ENCODE measurements at places on chromosomes 1 and 21.
A peak's percentile ranks its signal among the peaks of the same experiment; 100 is the strongest.

GRCh38 chr1:100107696-100108095, 25.0 kb downstream of the SASS6 start:
- DNase-seq, result no peak

DNA sequence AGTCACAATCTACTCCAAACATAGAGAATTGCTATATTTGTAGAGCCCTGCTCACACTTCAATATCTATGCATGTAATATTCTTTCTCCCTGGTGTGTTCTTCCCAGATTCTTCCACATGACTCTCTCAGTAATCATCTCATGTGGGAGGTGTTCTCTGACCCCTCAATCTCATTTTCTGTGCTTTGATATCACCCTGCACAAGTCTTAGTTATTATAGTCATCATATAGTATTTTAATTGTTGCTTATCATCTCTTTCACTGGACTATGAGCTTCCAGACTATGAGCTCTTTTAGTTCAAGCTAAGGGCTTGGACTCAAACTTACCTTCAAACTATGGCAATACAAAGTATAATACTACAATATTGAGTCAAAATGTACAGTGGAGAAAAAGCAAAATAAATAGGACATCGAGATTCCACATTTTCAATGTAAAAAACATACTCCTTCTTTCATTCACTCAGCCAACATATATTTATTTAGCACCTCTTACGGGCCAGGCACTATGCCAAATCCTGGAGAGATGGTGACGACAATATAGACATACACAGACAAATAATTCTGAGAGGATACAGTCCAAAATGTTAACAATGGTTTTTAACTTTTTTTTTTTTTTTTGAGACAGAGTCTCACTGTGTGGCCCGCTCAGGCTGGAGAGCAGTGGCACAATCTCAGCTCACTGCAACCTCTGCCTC, 12.7 kb downstream of the TESK2 start:
- DNase-seq, result no peak

GRCh38 chr1:88394958-88395357, 289.1 kb upstream of the PKN2 start:
- DNase-seq, result peak; percentile 20

GRCh38 chr1:236353813-236354212, 40.3 kb upstream of the EDARADD start:
- DNase-seq, result peak; percentile 25

- DNase-seq, result peak; percentile 22
Observed at GRCh38 chr1:40450495-40451237, 390 bp downstream of the ZFP69B start.

GRCh38 chr21:42637267-42638041, 16.0 kb upstream of the PDE9A start:
- no peak for DNase-seq

- DNase-seq, result no peak
Observed at GRCh38 chr1:86140281-86140880, 16.2 kb downstream of the COL24A1 start.

GRCh38 chr1:18182398-18183160, 75.0 kb downstream of the IGSF21 start:
- no peak for DNase-seq

GRCh38 chr1:109814993-109815786, 51.5 kb upstream of the EPS8L3 start:
- DNase-seq, result no peak

GRCh38 chr1:204094313-204094729, 21.4 kb downstream of the SOX13 start:
- DNase-seq, result peak; percentile 86

- DNase-seq, result no peak
Observed at GRCh38 chr1:26364956-26365355, 7.6 kb downstream of the ZNF683 start.

DNA sequence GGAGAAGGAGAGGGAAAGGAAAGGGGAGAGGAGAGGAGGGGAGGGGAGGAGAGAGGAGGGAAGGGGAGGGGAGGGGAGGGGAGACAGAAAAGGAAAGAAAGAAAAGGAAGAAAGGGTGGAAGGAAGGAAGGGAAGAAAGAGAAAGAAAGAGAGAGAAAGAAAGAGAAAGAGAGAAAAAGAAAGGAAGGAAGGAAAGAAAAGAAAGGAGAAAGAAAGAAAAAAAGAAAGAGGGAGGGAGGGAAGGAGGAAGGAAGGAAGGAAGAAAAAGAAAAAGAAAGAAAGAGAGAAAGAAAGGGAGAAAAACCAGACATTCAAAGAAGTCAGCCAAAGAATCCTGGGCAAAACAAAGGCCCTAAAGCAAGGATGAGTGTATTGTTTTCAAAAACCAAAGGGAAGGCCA, 125.7 kb upstream of the SPATA6 start:
- no peak for DNase-seq

GRCh38 chr1:171780583-171781175, 781 bp upstream of the METTL13 start:
- no peak for DNase-seq

DNA sequence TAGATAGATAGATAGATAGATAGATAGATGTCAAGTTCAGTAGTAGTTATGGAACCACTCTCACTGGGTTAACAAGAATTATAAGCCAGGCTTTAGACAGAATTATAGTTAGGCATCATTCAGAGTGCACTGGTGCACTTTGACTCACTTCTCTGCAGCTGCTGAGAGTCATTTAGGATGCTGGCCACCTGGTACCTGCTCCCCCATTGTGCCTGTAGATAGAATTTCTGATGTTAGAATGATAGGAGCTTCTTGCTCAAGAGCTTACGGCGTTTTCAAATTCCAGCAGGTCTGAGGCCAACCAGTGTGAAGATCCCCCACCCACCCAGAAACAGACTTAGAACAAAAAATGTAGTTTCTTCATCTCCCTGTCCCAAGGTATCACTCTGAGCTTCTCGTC, 107.8 kb upstream of the HMCN1 start:
- no peak for DNase-seq

DNA sequence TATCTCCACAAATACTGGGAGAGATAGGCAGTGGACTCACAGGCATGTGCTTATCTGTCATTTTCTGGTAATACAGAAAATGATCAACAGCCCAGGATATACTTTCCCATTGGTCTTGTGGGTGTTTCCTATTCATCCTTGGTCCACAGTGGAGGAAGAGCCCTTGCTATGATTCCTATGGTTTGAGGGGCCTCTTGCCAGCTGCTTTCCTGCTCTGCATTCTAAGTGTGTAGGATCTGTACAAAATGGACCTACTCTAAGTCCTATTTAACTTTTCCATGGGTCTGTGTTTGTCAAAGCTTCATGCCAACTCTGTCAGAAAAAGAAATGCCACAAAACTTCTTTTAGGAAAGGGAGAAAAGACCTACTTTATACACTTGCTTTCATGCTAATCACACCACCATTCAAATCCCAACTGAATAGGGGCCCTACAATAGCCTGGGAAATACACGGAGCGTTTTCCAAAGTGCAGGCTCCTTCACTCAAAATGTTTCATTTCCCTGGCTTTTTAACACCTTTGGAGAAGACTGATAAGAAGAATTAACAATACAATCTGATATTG, 16.4 kb downstream of the PLPP3 start:
- DNase-seq, result no peak

DNA sequence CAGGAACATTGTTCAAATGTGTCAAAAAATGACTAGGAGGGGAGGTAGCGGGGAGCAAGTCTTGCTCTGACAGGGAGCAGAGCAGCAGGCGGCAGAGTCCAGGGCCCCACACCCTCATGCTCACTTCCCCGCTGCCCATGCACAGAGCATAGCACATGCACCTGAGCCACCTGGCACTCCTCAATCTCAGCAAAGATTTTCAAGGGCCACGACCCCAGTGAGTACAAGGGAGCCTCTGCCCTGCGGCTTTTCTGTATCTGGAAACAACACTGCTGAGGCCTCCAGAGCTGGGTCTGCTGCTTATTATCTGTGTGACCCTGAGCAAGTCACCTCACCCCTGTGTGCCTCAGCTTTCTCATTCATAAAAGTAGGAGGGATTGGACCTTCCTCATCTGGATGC, 1.1 kb upstream of the GJB3 start:
- no peak for DNase-seq

DNA sequence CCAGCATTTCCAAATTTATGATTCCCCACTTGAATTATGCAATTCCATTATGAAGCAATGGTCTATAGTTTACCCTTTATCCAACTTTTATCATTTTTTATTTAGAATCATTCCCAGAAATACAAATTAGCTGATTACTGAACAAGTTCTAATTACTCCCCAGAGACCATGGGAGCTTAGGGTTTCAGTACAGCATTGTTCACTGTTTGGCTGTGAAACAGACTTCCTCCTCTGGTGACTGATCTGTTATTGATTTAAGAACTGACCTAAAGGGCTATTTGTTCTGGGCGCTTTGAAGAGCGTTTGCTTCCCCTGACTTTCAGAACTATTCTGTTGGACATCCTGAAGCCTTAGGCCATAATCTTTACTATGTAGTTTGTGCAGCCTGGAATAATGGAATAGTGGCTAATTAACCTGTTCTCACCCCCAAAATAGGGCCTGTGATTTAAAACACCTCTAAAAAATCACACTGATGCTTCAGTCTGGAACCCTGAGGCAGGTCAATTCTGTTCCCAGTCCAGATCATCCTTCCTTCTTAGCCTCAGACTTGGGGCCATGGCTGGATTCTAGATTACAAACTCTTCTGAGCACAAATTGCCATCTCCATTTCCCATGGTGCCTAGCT, 58.7 kb downstream of the ALG14 start:
- DNase-seq, result no peak

GRCh38 chr1:98813738-98814309, 152.3 kb downstream of the SNX7 start:
- DNase-seq, result no peak

DNA sequence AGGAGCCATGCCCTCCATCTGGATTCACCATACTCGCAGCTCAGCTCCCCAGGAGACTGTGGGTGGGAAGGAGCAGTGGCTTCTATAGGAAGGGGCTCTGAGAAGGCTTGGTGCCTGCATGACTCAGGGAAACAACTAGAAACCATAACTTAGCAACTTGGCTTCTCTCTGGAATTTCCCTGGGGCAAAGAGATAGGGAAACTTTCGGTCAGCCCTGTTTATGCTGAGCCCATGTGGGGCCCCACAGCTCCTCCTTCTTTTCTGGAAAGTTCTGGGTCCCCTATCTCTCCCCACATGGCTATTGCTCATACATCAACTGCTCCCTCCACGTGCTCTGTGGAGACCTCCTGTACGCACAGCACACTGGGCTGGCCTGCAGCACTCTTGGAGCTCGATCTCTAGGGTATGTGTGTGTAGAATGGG, 39.3 kb downstream of the PLEKHA6 start:
- DNase-seq, result no peak

DNA sequence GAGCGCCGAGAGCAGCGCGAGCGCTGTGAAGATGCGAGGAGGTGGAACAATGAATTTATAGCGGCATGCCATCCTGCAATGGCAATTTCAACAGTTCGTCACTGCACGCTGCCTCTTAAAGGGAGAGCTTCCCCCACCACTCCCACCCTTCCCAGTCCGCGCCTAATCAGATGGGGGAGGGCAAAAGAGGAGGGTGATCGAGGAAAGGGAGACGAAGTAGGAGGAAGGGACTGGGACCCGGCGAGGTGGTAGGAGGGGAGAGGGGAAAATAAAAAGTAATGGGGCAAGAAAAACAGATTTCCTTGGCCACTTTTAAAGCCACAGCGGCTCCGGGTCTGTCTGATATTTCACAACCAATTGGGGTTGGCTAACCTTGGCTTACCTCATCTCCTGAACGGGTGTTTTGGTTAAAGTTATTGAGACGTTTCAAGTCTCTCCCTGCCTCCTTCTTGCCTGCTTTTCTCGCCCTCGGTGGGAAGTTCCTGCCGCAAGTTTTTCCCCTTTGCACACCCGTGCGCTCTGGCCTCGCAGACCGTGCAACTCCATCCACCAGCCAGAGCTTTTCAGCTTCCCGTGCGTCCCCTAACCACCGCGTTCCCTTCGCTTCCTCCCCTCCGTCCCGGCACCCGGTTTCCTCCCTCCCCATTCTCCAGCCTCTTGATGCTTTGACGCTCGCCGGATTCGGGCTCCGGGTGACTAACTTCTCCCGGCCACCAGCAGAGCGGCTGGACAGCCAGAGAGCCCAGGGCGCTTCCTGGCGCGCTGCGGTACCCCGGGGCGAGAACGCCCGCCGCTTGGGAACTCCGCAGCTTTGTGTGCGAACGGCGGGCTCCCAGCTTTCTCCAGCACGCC, at the start of gene ADAMTS5:
Gene ADAMTS5 (minus strand): TSS at position 27 of the 852 bp plus-strand sequence. CDS start 697 bp downstream, outside the sequence.
- peak; percentile 68 for DNase-seq

DNA sequence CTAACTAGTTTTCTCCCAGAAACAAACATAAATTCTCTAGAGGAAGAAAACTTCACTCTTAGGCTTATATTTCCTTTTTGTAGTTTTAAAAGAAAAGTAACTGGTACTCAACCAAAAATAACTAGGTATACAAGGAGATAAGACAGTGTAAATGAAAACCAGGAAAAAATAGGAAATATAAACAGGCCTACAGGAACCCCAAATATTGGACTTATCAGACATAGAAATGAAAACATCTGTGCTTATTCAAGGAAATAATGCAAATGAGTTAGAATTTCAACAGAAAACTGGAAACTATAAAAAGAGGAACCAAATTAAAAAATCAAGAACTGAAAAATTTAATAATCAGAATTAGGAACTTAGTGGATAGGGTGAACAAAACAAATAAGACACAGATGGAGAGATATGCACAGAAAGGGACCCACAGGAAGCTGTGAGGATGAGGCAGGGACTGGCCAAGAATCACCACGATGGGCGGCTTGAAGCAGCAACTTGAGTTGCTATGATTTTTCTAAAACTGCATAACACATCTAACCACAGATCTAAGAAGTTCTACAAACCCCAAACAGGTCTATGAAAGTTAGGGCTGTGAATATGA, 67.5 kb upstream of the ACTRT2 start:
- no peak for DNase-seq

GRCh38 chr1:30191154-30191702, 532.2 kb downstream of the MATN1 start:
- no peak for DNase-seq

DNA sequence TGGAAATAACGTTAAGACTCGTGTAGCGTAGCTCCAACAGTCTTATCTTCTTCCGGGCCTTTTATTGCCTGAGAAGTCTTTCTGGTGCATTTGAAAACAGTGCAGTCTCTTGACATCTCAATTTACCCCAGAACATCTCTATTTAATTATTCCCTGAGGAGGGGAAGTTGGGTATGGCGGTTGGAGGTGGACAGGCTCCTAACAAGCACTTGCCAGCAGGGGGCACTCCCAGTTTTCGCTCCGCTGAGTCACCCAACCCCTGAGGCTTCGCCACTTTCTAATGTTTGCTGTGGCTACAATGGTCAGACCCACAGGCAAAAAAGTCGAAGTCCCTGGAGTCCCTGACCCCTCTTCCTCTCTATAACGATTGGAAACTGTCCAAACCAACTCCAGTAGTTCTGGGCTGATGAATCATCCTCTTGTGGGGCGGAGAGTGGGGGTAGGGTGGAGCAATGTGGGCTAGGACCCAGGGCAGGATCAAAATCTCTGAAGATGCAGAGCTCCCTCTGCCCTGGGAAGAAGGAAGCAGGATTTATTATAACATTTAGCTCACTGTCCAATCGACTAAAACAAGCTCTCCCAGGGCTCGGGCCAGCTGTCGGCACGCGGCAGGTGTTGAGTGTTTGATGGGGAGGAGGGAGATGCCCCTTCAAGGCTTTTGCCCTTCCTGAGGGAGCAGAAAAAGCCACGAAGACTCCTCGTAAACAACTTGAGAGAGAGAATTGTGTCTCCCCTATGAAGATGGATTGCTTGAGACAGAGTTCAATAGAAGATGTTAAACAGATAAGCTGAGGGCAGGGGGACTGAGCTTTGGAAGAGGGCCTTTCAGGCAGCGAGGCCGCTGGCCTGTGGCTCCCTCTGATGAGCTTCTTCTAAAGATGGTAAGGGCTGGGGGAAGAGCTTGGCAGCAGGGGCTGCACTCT, 85.7 kb downstream of the BRINP2 start:
- peak; percentile 82 for DNase-seq
